Stimulated activated CD8-positive, alpha-beta memory T cell treated with anti-CD3 and anti-CD28 coated beads, Interleukin-4, amount 100 ng/mL, for 1 hour (primary cell): ENCODE measurements at places on chromosomes 1 and 21.

- no peak for DNase-seq
These were observed 133.1 kb upstream of the PTBP2 start for GRCh38 chr1:96588416-96588995.

GRCh38 chr1:34590211-34590623 lies 164.6 kb upstream of the GJB5 start:
- DNase-seq, result no peak

GRCh38 chr1:200146100-200146499 lies 118.6 kb downstream of the NR5A2 start:
- no peak for DNase-seq

DNA sequence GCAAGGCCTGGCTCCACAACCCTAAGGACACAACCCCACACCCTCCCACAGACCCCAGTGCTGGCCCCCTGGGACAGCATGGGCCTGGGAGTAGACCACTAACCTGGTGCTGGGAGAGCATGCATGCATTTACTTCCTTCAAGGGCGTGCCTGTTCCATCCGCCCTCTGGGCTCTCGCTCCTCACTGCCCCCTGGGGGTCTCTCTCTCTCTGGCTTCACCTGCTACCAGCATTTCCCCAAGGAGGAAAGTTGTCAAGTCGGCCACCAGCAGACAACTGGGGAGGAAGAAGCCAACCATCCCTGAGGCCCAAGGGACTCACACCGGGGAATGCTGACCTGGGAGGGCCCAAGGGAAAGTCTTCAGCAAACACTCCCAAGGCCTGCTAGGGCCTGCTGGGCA lies 6.5 kb downstream of the LRP8 start:
- no peak for DNase-seq

DNA sequence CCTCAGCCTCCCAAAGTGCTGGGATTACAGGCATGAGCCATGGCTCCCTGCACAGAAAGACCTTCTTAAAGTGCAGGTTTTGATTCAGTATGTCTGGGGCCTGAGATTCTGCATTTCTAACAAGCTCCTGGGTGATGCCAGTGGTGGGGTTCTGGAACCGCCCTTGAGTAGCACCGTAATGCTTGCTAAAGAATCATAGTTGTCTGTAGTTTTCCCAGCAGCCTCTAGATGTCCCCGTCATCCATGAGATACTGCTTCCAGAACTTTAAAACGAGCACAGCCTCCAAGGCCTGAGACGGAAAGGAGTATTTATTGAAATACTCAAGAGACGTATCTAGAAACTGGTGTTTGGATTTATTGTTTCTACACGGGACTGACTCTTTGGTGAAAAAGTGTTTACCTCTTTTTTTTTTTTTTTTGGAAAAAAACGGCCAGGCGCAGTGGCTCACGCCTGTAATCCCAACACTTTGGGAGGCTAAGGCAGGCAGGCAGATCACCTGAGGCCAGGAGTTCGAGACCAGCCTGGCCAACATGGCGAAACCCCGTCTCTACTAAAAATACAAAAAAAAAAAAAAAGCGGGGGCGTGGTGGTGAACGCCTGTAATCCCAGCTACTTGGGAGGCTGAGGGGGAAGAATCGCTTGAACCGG lies 2.6 kb upstream of the TOR3A start:
- DNase-seq, result no peak

DNA sequence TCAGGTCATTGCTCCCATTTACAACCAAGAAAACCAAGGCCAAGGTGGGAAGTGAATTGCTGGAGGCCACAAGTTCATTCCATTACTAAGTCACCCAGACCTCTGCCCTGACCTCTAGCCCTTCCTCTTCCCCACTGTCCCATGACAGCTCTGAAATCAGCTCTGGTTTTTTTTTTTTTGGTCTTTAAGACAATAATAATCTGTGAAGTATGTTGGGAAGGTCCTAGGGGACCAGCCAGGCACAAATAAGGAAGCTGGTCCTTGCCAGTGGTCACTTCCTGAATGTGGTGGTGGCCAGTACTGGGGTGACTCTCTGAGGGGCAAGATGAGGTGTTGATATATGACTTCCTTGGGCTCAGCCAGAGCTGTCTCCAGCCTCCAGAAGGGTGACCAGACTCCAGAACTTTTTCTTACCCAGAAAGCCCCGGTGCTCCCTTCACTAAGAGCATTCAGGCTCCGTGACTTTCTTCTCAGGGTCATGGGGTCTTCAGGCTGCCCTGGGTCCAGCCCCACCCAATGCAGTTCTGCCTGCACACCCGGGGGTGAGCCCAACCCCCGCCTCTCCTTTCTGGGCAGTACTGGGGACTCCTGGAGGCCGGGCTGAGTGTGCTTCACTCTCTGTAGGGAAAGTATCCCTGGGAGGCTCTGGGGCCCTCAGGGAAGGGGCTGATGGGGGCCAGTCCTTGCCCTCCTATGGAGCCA lies 159.6 kb downstream of the PTPRU start:
- DNase-seq, result no peak

DNA sequence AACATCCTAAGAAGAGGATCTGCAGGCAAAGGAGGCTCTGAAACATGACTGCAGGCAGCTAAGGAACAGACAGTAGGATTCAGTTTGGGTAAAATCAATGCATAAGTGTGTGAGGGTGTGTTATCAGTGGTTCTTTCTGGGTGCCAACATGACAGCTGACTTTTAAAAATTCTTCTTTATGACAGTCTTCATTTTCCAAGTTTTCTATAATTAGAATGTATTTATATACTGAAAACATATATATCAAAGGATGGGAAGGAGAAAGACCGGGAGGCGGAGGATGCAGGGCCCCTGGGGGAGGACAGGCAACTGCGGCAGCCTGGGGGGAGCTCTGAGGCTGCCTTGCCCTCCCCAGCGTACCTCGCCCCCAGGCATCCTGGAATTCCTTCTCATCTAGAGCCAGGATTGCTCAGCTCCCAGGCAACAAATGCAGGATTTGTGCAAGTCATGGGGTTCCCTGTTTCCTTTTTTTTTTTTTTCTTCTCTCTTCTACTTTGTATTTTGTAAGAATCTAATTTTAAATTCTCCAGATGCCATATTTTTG lies 104.8 kb downstream of the CSMD2 start:
- DNase-seq, result no peak

DNA sequence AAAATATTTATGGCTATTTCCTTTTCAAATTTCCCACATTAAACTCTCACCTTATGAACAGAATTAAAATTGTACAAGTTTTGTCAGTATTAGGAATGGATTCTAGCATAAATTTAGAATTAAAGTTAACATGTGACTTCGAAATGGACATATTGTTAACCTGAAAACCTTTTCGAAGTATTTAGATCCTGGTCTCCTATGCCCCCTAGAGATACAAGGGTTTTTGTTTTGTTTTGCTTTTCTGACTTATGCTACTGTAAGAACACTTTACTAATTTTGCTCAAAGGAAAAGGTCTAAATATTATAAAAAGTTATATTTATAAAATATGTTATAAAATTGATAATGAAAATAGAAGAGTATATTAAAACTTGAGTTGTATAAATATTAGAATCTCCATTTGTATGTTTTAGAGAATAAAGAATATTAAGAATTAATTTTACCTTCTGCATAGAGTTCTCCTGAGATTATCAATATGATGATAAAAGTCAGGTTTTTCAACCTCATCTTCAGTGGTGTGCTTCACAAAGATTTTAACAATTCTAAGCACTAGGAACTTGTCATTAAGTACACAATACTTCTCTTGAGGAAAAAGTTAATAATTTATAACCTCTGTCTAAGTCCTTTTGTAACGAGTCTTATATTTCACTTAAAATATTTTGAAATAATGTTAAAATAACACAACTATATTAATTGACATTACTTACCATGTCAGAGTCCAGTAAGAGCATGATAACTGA lies at the start of gene F13B:
Gene F13B, minus strand, starts transcription at position 542 of the 738 bp plus-strand sequence. Its CDS starts 37 bp downstream, at position 505.
- DNase-seq, result no peak

DNA sequence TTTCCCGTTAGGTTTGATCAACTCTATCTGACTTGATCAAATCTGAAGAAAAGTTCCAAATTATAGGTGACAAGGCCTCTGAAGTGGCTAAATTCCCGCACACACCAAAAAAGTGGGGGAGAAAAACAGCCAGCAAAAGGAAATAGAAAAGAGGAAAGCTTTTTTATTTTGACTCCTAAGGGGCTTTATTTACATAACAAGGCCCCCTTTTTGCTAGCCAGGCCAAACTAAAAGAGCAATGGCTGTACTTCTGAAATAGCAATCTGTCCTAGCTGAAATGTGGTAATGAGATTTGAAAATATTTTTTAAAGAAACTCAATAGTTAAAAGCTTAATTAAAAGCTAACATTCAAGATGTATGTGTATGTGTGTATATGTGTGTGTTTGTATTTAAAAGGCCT lies 311.5 kb upstream of the POGK start:
- DNase-seq, result no peak

GRCh38 chr1:13782634-13783360 lies 82.8 kb downstream of the PRDM2 start:
- DNase-seq, result no peak

GRCh38 chr21:44349847-44350772 lies 3.3 kb upstream of the TRPM2 start:
- no peak for DNase-seq
